ENCODE measurements at places on chromosomes 16 and 17.
A peak's percentile ranks its signal among the peaks of the same experiment; 100 is the strongest.

- no peak for DNase-seq
These were observed 16.2 kb upstream of the BMERB1 start for GRCh38 chr16:15418206-15418605.

- no peak for DNase-seq
These were observed 153.1 kb upstream of the NOG start for GRCh38 chr17:56440419-56440818.

- no peak for DNase-seq
These were observed 181.4 kb downstream of the COPRS start for GRCh38 chr17:31677681-31678080.

DNA sequence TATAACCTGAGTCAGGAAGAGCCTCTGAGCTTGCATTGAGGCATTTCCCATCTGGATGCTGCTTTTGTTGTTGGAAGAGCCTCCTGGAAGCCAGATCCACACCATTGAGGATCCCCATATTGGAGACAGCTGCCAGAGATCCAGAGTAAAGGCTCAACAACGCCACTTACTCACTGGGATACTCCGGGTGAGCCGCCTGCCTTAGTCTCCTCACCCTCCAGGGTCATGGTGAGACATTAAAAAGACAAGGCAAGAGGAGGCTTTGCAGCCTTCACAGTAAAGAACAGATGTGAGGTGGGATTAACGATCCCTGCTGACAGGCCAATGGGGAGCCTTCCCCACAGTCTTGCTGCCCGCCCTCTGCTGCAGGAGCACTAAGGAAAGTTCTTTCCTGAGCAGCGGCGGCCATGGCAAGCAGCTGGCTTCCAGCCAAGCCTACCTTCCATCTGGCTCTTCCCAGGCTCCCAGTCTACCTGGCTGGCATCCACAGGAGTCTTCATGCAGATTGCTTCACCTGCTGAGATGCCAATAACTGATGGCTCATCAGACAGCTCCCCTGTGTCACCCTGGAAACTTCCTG, 198.5 kb downstream of the CYLD start:
- DNase-seq, result peak; percentile 30

GRCh38 chr17:63991611-63992010, 6.5 kb upstream of the PRR29 start:
- no peak for DNase-seq

Data from NCI-H2029 (cell line).